Effector memory CD8-positive, alpha-beta T cell (primary cell): ENCODE measurements at places on chromosomes 12 and 14.

DNA sequence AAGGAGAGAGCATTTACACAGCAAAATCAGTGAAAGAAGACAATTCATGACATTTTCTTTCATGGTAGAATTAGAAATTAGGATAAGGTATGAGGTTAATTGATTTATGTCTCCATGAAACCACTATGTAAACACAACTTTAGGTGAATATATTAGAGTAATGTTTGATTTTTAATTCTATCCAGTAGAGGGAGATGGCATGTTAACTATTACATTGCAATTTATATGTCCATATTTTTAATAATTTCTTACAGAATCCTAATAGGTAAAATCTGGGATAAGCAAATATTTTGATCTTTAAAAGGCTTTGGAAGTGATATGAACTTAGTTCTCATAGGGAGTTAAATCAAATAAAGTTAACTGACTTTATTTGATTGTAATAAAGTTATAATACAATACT, 373.4 kb upstream of the PDE3A start:
- H3K36me3 ChIP-seq, result no peaks in the 10 kb centered on the region
- H3K27me3 ChIP-seq, result peaks cover 10% of the 10 kb centered on the region
- no peaks in the 10 kb centered on the region for H3K4me1 ChIP-seq
- no peak overlapping the region for H3K27ac ChIP-seq

GRCh38 chr12:106108185-106108835, 30.4 kb downstream of the NUAK1 start:
- H3K4me3 ChIP-seq, result no peak overlapping the region
- peaks cover 6% of the 10 kb centered on the region for H3K4me1 ChIP-seq
- H3K27ac ChIP-seq, result no peak overlapping the region
- H3K36me3 ChIP-seq, result no peaks in the 10 kb centered on the region
- H3K27me3 ChIP-seq, result peaks cover 14% of the 10 kb centered on the region

- no peak overlapping the region for H3K27ac ChIP-seq
- H3K4me1 ChIP-seq, result no peaks in the 10 kb centered on the region
- no peaks in the 10 kb centered on the region for H3K36me3 ChIP-seq
- H3K4me3 ChIP-seq, result no peak overlapping the region
- no peaks in the 10 kb centered on the region for H3K27me3 ChIP-seq
- DNase-seq, result no peak
Measured at GRCh38 chr14:80448267-80448666, 237.0 kb upstream of the DIO2 start.

DNA sequence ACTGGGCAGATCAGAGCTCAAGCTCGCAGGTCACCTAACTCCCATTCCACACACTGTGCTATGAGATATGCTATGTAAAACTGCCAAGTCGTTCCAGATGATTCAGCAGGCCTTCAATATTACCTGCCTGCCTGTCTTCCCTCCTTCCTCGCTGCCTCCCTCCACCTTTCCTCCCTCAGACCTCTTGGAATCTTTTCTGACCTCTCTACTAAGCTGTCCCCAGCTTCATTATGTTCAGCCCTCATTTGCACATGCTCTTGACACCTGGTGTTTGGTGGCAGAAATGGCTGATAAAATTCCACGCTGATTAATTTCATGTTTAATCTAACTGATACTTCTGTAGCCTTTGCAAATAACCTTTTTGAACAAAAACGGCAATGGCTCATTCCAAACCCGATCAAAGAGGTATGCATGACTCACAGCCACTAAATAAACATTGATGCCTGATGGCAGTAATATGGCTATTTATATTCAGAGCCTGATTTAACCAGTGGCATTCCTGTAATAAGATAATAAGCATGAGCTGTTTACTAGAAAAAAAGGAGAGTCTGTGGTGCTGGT, 130.8 kb upstream of the EGLN3 start:
- no peaks in the 10 kb centered on the region for H3K27me3 ChIP-seq
- no peaks in the 10 kb centered on the region for H3K4me1 ChIP-seq
- no peak for DNase-seq
- no peak overlapping the region for H3K27ac ChIP-seq
- no peaks in the 10 kb centered on the region for H3K36me3 ChIP-seq
